ENCODE measurements at places on chromosomes 5 and 9.

DNA sequence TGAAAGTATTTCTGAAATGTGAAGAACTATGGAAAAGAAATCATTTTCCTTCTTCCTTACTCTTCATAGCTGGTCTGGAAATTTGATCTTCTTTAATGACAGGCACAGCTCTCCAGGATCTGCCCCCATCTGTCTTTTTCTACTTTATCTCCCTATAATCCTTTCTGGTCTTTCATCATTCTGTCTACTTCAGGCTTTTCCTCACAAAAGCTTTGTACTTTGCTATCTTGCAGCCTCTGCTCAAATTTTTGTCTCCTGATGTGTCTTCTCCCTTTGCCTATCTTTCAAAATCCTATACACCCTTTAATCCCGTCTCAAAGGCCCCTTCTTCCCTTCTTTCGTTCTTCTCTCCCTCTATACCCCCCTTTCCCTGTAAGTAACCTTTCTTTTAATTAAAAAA is 114.9 kb upstream of the ATP10B start:
- no peak for DNase-seq

DNA sequence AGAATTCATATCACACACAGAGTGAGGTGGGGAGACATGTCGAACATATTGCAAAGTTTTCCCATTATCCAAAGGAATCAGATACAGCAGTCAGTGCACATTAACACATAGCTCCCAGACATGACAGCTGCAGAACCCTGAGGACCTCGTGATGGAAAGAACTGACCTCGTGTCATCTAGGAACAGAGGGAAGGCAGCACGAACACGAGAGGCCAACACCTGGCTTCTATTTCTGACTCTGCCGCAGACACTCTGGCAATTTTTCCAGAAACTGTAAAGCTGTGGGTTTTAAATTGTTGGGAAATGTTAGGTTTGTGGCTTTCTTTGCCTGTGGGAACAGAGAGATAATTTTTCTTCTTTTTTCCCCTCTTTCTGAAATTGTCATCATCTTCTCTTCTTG is 315.0 kb upstream of the PIK3R1 start:
- DNase-seq, result no peak

- no peak for DNase-seq
Measured at GRCh38 chr5:2797160-2797559, 45.7 kb upstream of the IRX2 start.

DNA sequence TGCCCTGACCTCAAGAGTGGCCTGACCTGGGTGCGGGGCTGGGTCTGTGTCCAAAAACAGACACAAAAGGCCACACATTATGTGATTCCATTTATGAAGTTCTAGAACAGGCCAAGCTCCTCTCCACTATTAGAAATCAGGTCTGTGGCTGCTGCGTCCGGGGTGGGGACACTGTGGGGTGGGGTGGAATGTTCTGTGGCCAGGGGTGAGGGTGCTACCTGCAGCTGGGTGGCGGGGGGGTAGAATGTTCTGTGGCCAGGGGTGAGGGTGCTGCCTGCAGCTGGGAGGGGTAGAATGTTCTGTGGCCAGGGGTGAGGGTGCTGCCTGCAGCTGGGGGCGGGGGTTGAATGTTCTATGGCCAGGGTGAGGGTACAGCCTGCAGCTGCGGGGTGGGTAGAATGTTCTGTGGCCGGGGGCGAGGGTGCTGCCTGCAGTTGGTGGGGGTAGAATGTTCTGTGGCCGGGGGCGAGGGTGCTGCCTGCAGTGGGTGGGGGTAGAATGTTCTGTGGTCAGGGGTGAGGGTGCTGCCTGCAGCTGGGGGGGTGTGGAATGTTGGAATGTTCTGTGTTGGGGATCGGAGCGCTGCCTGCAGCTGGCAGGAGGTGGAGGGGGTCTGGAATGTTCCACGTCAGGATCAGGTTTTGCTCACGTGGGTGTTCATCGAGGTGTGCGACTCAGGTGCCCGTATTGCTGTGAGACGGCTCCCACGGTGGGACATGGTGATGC is 8.3 kb downstream of the LCN12 start:
- no peak for DNase-seq

DNA sequence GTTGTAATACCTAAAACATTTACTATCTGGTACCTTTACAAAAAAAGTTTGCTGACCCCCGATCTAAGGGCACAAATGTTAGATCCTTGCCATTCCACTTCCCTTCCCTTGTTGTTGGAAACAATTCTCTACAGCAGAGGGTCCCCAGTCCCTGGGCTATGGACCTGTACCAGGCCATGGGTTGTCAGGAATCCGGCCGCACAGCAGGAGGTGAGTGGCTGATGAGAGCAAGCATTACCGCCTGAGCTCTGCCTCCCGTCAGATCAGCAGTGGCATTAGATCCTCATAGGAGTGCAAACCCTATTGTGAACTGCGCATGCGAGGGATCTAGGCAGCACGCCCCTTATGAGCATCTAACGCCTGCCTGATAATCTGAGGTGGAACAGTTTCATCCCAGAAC is 248.5 kb downstream of the AP3B1 start:
- no peak for DNase-seq

DNA sequence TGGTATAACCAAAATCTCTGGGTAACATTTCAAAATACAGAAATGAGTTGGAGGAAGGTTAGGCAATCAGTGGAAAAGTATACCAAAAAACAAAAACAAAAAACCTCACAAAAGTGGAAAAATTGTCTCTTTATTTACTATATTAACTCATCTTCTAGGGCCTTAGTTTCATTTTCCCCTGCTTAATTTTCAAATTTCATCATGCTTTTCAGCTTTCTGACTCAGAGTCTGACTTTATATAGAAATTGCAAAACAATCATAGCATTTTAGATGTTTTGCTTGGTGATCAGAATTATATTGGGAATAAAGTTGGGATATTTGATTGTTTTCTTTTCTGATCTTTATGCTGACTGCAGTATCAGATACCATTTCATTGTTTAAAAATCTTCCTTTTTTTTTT is 257.0 kb upstream of the PRR16 start:
- no peak for DNase-seq

GRCh38 chr5:95848701-95849100 is 26.2 kb upstream of the GLRX start:
- DNase-seq, result no peak

DNA sequence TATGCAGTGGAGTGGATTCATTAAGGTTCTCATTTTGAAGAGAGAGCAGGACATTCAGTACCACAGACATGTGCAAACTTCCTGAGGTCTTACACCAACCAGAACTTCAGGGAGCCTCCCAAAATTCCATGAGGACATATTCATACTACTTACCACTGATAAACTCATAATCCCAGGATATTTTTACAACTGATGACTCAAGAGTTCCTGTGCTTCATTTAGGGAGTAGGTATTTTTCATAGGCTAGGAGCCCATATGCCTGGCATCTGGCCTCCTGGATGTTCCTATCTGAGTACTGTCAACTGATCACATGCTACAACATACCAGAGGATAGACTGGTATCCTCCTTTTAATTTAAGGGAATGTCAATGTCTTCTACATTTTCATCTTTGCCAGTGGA is 578.0 kb downstream of the EFNA5 start:
- DNase-seq, result no peak

DNA sequence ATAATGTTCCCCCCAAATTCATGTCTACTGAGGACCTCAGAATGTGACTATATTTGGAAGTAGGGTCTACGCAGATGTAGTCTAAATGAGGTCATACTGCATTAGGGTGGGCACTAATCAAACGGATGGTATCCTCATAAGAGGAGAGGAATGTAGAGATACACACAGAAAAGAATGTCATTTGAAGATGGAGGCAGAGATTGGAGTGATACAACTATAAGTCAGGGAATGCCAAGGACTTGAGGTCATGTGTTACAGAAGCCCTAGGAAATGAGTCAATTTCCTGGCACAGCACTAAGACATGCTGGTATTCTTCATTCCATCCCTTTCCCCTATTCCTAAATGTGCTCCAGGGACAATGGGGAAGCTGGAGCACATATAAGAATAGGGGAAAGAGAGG is 758 bp upstream of the PDCD1LG2 start:
- no peak for DNase-seq

DNA sequence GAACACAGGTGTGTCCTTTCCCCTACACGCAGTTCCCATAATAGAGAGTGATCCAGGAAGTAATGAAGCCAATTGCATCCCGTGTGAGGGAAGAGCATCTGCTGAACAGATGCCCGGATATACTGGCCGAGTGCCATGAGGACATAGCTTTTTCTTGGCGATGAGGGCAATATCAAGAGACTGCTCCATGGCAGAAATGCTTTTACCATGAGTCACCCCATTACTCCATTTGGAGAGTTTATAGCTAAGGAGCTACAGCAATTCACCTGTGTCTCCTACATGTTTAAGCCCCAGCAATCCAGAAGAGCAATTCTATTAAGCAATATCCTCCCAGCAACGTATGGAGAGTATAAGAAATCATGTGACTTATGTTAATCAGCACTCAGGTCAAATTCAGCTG is 222.0 kb upstream of the KLF4 start:
- no peak for DNase-seq

GRCh38 chr5:102629827-102630605 is 125.1 kb upstream of the PAM start:
- DNase-seq, result no peak

GRCh38 chr9:126151031-126151685 is 175.5 kb upstream of the MVB12B start:
- DNase-seq, result no peak

DNA sequence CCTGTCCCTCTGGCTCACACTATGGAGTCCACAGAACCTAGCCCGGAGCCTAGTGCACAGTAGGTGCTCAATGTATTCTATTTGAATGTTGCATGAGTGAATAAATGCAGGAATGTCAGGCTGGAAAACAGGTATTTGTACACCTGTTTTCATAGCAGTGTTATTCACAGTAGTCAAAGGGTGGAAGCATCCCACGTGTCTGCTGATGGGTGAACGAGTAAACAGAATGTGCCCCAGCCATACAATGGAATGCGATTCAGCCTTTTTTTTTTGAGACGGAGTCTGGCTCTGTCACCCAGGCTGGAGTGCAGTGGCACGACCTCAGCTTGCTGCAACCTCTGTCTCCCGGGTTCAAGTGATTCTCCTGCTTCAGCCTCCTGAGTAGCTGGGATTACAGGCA is 31.5 kb upstream of the IER5L start:
- DNase-seq, result no peak

DNA sequence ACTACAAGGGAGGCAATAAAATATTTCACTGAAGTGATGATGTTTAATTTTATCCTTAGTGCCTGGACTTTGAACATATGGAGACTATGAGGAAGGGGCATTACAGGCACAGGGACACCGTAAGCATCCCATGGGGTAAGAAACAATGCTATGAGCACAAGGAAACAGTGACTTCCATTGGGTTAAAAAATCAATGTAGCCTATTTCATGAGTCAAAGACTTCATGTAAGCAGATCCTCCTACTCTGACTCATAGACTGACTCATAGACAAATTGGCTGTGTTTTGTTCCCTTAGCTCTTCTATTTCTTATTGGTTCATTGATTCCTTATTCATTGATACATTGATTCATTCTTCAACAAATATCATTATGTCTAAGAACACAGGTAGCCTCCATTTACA is 351.0 kb downstream of the PRELID2 start:
- DNase-seq, result no peak

GRCh38 chr9:98786750-98787510 is 9.4 kb downstream of the ANKS6 start:
- DNase-seq, result no peak

DNA sequence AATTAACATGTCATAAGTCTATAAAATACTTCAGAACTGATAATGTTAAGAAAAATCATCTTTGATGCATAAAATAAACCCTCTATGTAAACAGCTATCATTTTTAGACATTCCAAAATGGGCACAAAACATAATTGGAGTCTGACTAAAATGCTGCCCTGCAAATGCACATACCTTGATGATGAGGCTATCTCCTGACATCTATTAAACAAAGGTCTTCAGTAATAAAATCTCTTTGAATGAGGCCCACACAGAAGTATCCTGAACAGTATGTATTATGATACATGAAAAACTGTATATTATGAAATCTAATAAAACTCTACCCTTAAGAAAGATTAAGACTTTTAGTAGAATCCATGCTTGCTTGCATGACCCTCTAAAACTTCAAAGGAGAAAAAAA is 66.1 kb downstream of the FBXL17 start:
- DNase-seq, result no peak

DNA sequence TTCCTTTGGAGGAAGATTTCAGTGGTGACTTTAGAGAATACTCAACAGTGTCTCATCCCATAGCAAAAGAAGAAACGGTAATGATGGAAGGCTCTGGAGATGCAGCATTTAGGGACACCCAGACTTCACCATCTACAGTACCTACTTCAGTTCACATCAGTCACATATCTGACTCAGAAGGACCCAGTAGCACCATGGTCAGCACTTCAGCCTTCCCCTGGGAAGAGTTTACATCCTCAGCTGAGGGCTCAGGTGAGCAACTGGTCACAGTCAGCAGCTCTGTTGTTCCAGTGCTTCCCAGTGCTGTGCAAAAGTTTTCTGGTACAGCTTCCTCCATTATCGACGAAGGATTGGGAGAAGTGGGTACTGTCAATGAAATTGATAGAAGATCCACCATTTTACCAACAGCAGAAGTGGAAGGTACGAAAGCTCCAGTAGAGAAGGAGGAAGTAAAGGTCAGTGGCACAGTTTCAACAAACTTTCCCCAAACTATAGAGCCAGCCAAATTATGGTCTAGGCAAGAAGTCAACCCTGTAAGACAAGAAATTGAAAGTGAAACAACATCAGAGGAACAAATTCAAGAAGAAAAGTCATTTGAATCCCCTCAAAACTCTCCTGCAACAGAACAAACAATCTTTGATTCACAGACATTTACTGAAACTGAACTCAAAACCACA is 67.4 kb downstream of the VCAN start:
- DNase-seq, result no peak

DNA sequence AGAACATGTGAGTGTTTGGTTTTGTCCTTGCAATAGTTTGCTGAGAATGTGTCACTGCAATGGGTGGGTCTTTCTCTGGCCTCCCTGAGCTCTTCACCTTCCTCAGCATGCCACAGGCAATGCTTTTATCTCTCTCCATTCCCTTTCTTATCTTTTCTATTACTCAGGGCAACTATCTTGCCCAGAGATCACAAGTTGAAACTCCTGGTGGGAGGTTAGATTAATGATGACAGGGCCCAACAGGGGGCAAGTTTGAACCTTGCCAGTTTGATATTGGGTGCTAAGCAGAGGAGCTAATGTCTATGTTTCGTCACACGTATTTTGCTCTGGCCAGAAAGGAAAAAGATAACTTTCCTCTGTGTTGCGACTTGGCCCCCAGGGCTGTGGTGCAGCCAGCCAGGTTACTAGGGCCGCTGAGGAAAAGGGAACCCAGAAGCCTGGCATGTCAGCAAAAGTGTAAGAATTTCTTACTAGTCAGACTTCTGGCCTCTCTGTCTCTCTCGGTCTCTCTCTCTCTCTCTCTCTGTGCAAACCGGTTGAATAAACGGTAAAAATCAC is 299.3 kb upstream of the POU5F2 start:
- no peak for DNase-seq

Data from bone marrow (tissue), 2 donors.